K562 (cell line): ENCODE measurements at places on chromosomes 7 and 10. TPM values are rescaled to one million over a fixed set of nuclear protein-coding genes. Genes with fewer than 3 reads are reported as not detected.

ZPBP gene
- total RNA-seq: not detected in 2 replicates

C10orf67 gene
- total RNA-seq: not detected in 2 replicates

OPN4 gene
- not detected in 2 replicates for total RNA-seq

ELN gene
- total RNA-seq: 0.20 TPM in 2 replicates

PLEKHS1 gene
- total RNA-seq: not detected in 2 replicates

VWA2 gene
- total RNA-seq: not detected in 2 replicates

NUTM2D gene
- total RNA-seq: 8.6 and 9.6 TPM in 2 replicates

NPY gene
- not detected in 2 replicates for total RNA-seq

HTR5A gene
- not detected in 2 replicates for total RNA-seq

NPTX2 gene
- 0.07 TPM in 1 of 2 replicates, not detected in the other for total RNA-seq

PCLO gene
- total RNA-seq: not detected in 2 replicates

OIT3 gene
- total RNA-seq: not detected in 2 replicates

HSPA12A gene
- total RNA-seq: 0.09 and 0.29 TPM in 2 replicates

IKZF5 gene
- 11.3 and 12.7 TPM in 2 replicates for total RNA-seq

UFSP1 gene
- 7.8 and 8.5 TPM in 2 replicates for total RNA-seq

RBP3 gene
- total RNA-seq: not detected in 2 replicates

EVX1 gene
- not detected in 2 replicates for total RNA-seq

TBX20 gene
- total RNA-seq: not detected in 2 replicates

VSIR gene
- total RNA-seq: 15.2 and 15.7 TPM in 2 replicates

COMMD3 gene
- total RNA-seq: 69.4 and 82.0 TPM in 2 replicates

PRXL2A gene
- 0.71 and 0.87 TPM in 2 replicates for total RNA-seq

PDE6C gene
- not detected in 2 replicates for total RNA-seq

PRSS37 gene
- not detected in 2 replicates for total RNA-seq

ARL4A gene
- total RNA-seq: 130 and 134 TPM in 2 replicates

CNPY1 gene
- not detected in 2 replicates for total RNA-seq

AKR1C3 gene
- total RNA-seq: 9.8 and 10.1 TPM in 2 replicates

FKBP14 gene
- total RNA-seq: 13.4 and 15.3 TPM in 2 replicates

FOXI2 gene
- not detected in 2 replicates for total RNA-seq

TRPV5 gene
- total RNA-seq: not detected in 2 replicates
